Motor neuron (in vitro differentiated cells): ENCODE measurements at places on chromosomes 12 and 14. TPM values are rescaled to one million over a fixed set of nuclear protein-coding genes. Genes with fewer than 3 reads are reported as not detected.
A peak's percentile ranks its signal among the peaks of the same experiment; 100 is the strongest.

DNA sequence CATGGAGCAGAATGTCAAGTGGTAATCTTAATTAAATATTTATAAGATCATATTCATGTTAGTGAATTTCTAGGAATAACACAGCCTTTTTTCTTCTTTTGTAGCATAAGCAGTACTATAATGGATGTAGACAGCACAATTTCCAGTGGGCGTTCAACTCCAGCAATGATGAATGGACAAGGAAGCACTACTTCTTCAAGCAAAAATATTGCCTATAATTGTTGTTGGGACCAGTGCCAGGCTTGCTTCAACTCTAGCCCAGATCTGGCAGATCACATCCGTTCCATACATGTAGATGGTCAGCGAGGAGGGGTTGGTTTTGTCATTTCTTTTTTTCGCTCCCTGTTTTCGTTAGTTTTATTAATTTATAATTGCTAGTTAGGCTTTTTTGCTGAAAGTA is 23.1 kb downstream of the AEBP2 start:
- ATAC-seq = no peak

TMEM121 gene
- total RNA-seq = 0.97 TPM in 1 of 2 replicates, not detected in the other

SPTB gene
- 1.6 and 1.9 TPM in 2 replicates for total RNA-seq

DNA sequence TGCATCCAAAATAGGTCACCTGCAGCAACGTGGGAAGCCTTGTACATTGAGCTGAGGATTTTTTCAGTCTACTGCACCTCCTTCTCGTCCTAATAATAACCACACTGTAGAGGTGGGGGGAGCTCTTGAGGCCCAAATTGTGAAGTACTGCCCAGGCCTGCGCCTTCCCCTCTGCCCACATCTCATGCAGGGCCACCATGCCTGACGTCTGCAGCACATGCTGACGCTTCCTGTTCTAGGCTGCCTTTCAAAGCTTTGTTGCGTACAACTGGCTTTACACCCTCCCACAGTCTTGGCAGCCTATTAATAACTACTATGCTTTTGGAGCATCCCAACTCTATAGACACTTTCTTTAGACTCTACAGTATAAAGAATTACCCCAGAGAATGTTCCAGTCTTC is 26.5 kb upstream of the TTC7B start:
- ATAC-seq = no peak

CMA1 gene
- not detected in 2 replicates for total RNA-seq

TGFB3 gene
- total RNA-seq = 3.6 and 4.2 TPM in 2 replicates

DDX11 gene
- 12.9 and 14.6 TPM in 2 replicates for total RNA-seq

LRP10 gene
- total RNA-seq = 37.4 and 53.3 TPM in 2 replicates

DNA sequence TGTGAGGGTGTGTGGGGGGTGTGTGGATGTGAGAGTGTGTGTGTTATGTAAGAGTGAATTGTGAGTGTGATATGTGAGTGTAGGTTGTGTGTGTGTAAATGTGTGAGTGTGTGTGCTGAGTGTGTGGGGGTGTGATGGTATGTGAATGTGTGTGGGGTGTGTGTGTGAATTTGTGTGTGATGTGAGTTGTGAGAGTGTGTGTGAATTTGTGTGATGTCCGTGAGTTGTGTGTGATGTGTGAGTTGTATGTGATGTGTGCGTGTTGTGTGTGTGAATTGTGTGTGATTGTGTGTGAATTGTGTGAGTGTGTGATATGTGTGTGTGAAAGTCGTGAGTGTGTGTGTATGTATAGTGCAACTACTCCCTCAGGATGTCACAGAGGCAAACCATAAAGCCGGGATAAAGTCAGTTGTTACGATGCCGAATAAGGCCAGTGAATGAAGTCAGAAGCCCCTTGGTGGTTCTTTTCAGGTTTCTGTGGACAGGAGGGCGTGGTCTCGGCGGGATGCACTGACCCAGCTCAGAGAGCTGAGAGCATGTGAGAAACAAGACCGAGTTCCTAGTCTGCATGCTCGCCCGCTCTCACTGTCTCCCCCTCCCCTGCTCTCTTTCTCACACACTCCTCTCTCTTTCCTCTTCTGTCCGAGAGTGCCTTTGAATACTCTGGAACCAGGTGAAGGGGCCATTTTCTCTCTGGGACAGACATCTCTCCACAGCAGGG is 71.8 kb upstream of the MAX start:
- peak; percentile 57 for ATAC-seq

DNA sequence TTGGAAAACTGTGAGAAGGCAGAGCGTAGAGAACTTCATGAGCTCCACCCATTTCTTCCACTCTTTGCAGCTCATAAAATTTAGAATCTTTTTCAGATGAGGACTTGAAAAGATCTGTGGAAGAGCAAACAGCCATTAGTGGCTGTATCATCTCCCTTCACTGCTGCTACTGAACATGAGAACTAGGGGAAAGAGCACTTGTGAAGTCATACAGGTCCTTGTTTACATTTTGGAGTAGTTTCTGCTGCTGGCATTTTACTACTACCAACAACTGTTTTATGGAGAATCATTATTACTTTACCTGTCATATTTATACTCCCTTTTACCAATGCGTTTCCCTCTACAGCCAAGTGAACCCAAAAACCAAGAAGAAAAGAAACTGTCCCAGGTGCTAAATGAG is 41.0 kb downstream of the RPGRIP1 start:
- ATAC-seq = no peak

CBLN3 gene
- total RNA-seq = 7.8 and 7.9 TPM in 2 replicates

- ATAC-seq = no peak
These were observed 80.8 kb downstream of the SLC35F4 start for GRCh38 chr14:57785058-57785457.

GRCh38 chr12:123916729-123917128 is 55.9 kb downstream of the CCDC92 start:
- ATAC-seq = peak; percentile 87

DNA sequence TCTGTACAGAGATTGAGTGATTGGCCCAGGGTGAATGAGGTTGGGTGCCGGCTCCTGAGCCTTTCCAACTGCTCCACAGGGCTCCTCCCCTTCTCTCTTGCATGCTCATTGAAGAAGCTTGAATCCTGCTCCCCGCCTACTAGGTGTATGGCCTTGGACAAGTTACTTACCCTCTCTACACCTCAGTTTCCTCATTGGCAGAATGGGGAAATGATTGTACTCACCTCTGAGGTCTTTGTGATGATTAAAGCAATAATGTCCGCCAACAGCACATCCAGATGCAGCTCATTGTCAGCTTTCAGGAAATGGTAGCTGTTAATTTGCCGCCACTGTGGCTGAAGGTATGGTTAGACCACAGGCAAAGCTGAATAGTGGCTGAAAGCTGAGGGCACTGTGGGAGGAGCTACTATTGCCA is 174.1 kb downstream of the CRADD start:
- ATAC-seq = no peak

CATSPERB gene
- 0.21 and 0.27 TPM in 2 replicates for total RNA-seq

GRCh38 chr12:100448656-100449055 is 25.0 kb upstream of the NR1H4 start:
- ATAC-seq = no peak

SLC39A2 gene
- total RNA-seq = 0.45 TPM in 1 of 2 replicates, not detected in the other

- no peak for ATAC-seq
These were observed 979.4 kb downstream of the GALC start for GRCh38 chr14:87013583-87013982.

DNA sequence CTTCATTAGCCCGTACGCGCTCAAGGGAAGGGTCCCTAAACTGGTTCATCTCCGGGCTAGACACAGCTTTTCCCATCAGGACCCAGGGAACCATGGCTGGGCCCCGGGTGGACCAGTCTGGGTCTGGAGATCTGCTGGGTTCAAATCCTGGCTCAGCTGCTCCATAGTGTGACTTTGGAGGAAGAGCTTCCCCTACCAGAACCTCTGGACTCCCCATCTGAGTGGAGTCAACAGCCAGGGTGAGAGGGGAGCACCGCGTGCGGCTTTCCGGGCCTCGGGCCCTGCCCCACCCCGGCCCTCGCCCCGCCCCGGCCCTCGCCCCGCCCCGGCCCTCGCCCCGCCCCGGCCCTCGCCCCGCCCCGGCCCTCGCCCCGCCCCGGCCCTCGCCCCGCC is 41.2 kb downstream of the BEGAIN start:
- no peak for ATAC-seq

CLEC4A gene
- total RNA-seq = 0.90 and 1.9 TPM in 2 replicates

DNA sequence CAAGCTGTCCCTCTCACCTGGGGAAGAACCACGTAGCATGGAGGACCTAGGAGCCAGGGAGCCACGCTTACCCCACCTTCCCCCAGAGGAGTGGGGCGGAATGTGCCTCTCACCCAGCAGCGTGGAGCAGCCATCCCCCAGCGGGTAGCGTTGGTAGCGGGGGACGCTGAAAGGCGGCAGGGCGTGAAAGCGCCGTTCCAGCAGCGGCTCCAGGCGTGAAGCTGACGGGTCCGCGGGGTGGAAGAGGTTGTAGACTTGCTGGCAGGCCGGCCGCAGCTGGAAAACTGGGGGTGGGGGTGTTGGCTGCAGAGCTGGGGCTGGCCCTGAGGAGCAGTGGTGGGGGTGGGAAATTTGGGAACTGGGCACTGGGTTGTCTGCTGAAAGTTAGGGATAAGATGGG is 11.9 kb downstream of the ARL6IP4 start:
- no peak for ATAC-seq

- ATAC-seq = peak; percentile 50
These were observed 8.4 kb downstream of the PAPLN start for GRCh38 chr14:73245480-73246325.

TUBA1A gene
- total RNA-seq = 4,046 and 4,311 TPM in 2 replicates

DNA sequence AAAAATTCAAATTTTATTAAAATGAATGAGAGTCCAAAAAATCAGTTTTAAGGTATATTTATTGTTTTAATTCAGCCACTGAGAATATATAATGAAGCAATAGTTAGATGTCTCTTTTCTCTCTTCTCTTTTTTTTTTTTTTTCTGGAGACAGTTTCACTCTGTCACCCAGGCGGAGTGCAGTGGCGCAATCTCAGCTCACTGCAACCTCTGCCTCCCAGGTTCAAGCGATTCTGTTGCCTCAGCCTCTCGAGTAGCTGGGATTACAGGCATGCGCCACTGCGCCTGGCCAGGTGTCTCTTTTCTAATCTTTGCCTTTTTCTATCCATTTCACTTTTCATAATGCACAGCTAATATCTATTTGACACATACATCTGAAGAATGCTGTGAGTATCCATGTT is 307.1 kb upstream of the RGS6 start:
- ATAC-seq = no peak

ACSM4 gene
- total RNA-seq = not detected in 2 replicates

- peak; percentile 58 for ATAC-seq
These were observed 218.0 kb downstream of the PPFIA2 start for GRCh38 chr12:81541121-81541520.

- ATAC-seq = peak; percentile 44
These were observed 18.0 kb downstream of the LRTM2 start for GRCh38 chr12:1838205-1838993.

PRR4 gene
- total RNA-seq = 3.4 and 4.5 TPM in 2 replicates

DNA sequence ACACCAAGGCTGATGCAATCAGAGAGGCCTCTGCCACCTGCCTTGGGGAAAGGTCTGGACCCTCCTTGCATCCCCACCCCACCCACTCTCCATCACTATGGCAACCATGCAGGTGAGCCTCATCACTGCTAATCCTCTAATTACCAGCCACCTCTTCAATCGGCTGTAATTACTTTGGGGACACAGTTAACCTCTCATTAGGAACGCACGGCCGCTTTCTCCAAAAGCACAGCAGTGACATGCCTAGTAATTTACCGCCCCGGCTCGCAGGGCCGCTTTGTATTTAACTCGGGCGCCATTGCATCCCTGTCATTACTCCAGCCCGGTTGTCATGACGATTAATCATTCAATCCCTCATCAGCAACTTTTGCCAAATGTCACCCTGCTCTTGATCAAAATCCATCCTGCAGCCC is 36.3 kb upstream of the FAM222A start:
- peak; percentile 62 for ATAC-seq

DNA sequence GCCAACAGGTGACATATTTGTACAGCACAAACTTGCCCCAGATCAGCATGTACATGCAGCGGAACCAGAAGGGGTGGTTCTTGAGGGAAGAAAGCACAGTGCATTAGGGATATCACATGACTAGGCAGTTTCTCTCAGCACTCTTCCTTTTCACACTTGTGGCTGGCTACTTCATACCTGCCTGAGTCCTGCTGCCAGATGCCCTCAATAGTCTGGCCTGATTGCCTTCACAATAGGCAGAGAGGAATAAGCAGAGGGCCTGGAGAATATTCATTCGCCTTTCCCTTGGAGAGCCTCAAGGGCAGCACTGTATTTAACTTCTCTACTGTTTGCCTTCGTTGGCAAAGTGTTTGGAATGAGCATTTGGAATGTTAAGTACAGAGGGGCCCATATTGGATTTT is 7.9 kb downstream of the EMG1 start:
- no peak for ATAC-seq

- ATAC-seq = no peak
These were observed 8.0 kb downstream of the LRRC74A start for GRCh38 chr14:76834241-76834661.

MDGA2 gene
- total RNA-seq = 0.05 and 0.16 TPM in 2 replicates

GRCh38 chr14:63764103-63764502 is 36.2 kb upstream of the SGPP1 start:
- no peak for ATAC-seq

WNT1 gene
- total RNA-seq = not detected in 2 replicates

RPL10L gene
- 0.38 TPM in 1 of 2 replicates, not detected in the other for total RNA-seq

- ATAC-seq = peak; percentile 45
These were observed 436 bp downstream of the ASB2 start for GRCh38 chr14:93975791-93976476.

ZNF605 gene
- 16.3 and 17.6 TPM in 2 replicates for total RNA-seq

GRCh38 chr14:103562179-103562428 is 353 bp downstream of the BAG5 start:
- ATAC-seq = peak; percentile 64
